NCI-H2107 (cell line): ENCODE measurements at places on chromosomes 7 and 10.

GRCh38 chr10:97898429-97898828, 48.8 kb downstream of the GOLGA7B start:
- DNase-seq: no peak

GRCh38 chr7:27723085-27723484, 16.9 kb upstream of the TAX1BP1 start:
- no peak for DNase-seq

DNA sequence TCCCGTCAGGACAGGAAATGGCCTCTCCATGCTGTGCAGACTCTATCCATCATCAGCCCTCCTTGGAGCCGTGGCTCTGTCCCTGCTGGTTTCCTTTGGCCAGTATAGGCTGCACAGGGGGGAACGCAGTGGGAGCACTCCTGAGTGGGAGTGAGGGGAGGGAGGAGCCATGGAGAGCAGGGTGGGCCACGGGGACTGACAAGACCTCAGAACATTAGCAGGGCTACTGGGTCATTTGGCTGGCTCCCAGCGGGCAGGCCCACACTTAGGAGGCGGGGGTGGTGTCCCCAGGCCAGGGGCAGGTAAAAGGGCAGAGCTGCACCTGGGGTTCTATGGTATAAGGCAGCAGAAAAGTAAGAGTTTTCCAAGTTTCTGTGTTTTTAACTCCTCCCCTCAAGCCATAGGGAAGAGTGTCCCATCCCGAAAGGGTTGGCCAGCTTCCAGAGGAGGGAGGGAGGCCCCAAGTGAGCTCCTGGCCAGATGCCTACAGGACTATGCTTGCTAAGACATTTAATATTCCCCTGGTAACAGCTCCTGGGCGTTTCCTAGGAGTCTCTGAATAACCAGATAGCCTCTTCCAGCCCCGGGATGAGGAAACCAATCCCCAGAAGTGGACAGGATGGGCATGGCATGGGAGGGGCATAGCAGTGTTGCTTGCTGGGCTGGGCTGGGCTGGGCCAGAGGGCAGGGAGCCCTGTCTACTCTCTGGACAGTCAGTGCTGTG, 5.5 kb upstream of the OPN4 start:
- DNase-seq: no peak

GRCh38 chr7:116511552-116512519, 12.3 kb downstream of the CAV2 start:
- DNase-seq: no peak

GRCh38 chr10:24908793-24909423, 43.5 kb downstream of the PRTFDC1 start:
- no peak for DNase-seq

- no peak for DNase-seq
Measured at GRCh38 chr7:114212721-114213429, 201.7 kb upstream of the FOXP2 start.

DNA sequence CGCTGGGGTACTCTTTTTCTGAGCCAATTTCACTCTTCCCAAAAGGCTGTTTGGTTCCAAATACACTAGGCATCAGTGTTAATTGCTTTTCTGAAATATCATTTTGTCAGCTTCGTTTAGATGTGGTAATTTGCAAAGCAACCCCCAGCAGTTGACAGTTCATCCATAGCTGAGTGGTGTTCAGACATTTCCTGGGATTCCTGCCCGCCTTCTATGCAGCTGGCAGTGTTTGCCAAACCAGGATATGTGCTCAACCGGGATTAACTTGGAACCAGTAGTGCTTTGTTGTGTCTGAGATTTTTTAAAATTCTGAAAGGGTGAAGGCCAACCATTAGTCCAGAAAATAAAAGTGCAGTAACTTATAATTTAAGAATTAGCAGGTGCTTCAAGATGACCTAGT, 25.2 kb upstream of the MKLN1 start:
- DNase-seq: no peak

DNA sequence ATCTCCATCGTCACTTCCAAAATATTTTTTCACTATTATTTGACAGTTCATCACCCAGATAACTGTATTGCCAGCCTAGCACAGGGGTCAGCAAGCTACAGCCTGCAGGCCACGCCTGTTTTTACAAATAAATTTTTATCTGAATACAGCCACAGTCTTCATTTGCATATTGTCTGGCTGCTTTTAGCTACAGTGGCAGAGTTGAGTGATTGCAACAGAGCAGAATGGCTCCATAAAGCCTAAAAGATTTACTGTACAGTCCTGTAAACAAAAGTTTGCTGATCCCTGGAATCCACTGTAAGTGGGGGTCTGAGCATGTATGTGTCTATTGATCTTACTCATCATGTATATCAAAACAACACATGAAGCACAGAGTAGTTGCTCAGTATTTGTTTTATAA, 45.9 kb upstream of the GNAI1 start:
- DNase-seq: no peak

- no peak for DNase-seq
Measured at GRCh38 chr10:102624751-102625645, 19.3 kb upstream of the TRIM8 start.

- no peak for DNase-seq
Measured at GRCh38 chr7:47342296-47343060, 239.4 kb downstream of the TNS3 start.

- DNase-seq: no peak
Measured at GRCh38 chr10:91925022-91925320, 1.4 kb downstream of the BTAF1 start.

DNA sequence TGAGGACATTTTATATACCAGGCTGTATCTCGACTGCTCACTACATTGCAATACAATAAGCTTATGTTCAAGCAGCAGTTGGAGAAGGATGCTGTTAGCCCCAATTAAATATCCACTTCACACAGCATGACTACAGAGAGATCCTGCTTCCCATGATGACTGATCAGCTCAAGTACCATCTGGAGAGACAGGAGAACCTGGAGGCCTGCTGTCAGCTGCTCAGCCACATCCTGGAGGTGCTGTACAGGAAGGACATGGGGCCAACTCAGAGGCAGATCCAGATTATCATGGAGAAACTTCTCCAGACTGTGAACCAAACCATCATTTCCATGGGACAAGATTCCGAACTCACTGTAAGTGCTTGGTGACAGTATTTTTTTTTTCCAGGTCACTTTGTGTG, 22.5 kb downstream of the RNF133 start:
- no peak for DNase-seq

- DNase-seq: no peak
Measured at GRCh38 chr7:113338071-113338696, 219.8 kb upstream of the SMIM30 start.
